ENCODE measurements at places on chromosomes 1 and 21.

- DNase-seq = peak; percentile 68
Measured at GRCh38 chr1:53449021-53449420, 10.2 kb upstream of the DMRTB1 start.

DNA sequence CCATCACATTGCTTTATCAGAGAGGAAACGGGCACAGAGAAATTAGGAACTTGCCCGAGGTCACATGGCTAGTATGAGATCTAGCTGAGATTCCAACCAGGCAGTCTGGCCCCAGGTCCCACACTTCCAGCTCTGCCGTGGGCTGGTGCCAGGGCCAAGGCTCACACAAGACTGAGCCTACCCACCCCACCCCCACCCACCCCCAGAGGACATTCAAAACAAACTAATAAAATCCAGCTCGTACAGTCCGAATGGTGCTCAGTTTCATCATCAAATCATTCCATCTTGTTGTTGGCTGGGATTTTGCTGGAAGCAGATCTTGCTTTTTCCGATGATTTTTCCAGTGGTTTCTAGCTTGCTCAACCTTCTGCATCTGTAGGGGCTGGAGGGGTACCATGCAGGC, 27.9 kb downstream of the MATN1 start:
- no peak for DNase-seq

DNA sequence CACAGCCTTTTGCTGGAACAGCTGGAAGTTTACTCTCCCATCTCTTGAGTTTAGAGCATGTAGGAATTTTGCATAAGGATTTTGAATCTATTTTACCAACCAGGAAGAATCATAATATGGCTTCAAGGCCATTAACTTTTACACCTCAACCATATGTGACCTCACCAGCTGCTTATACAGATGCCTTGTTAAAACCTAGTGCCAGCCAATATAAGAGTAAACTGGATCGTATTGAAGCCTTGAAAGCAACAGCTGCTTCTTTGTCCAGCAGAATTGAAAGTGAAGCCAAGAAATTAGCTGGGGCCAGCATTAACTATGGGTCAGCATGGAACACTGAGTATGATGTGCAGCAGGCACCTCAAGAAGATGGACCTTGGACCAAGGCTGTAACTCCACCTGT, 65.4 kb downstream of the CEP350 start:
- no peak for DNase-seq

DNA sequence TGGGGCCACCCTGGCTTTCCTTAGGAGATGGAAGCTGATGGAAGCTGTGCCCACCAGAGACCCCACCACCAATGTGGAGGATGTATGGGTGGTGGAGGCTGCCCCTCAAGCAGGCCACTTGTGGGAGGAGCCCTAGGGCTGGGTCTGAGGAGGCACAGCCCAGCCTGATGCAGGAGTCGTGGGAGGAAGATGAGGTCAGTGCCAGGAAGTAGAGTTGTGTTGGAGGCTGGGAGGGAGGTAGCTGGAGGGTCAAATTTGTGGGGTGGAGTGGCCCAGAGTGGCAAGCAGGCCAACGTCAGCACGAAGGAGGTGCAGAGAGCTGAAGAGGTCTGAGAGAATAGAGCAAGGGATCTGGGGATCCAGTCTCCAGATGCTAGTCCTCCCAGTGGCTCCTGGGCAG, 119.0 kb upstream of the USP24 start:
- peak; percentile 20 for DNase-seq

- DNase-seq = no peak
Measured at GRCh38 chr21:45157932-45158331, 83.6 kb downstream of the ADARB1 start.

DNA sequence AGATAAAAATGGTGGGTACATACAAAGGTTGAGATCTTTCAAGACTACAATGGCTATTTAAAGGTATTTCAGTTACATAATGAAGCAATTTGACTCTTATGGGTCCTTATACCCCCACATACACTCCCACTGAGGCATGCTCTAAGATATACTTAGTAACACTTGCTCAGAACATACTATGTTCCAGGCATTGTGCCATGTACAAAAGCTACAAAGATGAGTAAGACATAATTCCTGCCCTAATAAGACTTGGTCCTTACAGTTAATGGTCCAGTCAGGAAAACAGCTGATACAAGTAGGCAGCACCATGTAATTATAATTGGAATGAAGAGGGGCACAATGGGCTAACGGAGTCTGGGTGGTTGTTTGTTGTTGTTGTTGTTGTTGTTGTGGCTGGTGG, 166.7 kb upstream of the BEND5 start:
- no peak for DNase-seq

Measured in brain microvascular endothelial cell (primary cell).